ENCODE measurements at places on chromosomes 12 and 14.
A peak's percentile ranks its signal among the peaks of the same experiment; 100 is the strongest.

- peak; percentile 36 for DNase-seq
Observed at GRCh38 chr12:110102255-110102654, 21.9 kb upstream of the IFT81 start.

DNA sequence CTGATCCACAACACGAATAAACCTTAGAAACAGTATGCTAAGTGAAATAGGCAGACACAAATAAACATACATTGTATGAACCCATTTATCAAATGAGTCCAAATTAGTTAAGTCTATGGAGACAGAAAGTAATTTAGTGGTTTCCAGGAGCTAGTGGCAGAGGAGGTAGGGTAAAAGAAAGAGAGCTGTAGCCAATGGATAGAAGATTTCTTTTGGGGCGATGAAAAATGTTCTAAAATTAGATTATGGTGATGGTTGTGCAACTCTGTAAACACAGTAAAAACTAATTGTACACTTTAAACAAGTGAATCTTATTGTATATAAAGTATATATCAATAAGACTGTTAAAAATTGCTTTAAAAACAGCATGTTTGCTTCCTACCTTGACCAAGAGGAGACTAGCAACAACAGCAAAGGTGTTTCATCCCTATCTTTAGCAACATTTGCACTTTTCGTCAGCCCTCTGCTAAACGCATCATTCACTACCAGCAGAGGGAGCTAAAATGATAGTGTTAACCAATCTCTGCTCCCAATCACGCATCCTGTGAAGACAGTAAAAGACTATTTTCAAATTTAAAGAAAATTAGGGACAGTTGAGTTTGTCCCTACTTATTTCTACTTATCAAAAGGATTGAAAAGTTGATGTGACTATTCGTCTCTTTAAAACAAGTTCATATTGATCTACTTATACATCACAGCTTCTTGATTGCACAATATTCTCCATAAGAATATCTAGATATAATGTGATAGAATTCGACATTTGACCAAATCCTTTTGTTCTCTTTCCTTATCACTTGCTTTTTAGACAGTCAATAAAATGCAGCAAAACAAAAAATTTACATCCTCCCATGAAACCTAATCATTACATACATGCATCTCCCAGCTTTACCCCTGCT, 24.0 kb upstream of the LGR5 start:
- peak; percentile 35 for DNase-seq

- DNase-seq, result no peak
Observed at GRCh38 chr14:99188731-99189191, 83.2 kb downstream of the BCL11B start.

DNA sequence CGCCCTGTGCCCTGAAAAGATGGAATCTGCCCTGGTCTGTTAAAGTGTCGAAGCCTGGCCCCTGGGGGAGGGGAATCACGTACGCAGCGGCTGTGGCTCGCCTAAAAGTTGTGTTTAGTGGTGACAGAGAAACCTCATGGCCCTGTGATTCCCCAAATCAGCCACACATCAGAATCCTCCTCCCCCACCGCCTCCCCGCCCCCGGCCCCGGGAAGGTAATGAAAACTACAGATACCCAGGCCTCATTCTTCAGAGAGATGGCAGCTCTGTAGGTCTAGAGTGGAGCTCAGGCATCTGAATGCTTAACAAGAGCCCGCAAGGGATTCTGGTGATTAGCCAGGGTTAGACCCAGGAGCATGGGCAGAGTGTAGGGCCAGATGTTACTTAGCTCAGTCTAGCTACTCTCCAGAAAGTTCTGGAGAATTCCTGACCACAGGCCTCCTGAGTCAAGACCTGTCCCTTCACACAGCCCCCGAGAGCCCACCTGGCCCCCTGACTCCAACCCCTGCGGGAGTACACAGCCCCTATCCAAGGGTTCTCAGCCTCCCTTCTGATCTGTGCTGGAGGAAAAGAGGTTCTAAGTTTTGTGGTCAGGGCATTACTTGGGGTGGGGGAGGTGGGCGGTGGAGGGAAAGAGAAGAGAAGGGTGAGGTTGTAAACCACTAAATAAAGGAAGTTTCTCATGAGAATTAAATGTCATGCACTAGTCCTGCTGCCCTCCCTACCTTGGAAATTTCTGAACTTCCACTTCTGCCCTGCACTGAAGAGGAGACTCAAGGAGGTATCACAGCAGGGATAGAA, 114.8 kb downstream of the PLXNC1 start:
- DNase-seq, result no peak

- DNase-seq, result no peak
Observed at GRCh38 chr14:20334017-20334416, 938 bp upstream of the CCNB1IP1 start.

DNA sequence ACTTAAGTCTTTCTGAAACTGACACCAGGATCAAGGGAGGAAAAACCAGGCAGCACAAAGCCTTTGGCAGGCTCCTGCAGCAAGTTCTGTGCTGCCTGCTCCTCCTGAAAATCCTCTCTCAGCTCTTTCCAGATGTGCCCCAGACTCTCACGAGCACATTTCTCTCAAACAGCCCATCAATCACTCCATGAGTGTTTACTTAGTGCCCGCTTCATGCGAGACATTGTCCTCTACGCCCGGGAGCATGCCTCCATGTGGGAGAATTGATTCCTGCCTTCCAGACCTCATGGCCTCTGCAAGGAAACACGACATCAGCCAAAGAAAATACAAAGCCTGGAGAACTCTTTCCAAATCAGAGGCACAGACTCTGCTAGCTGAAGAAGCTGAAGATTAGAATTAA, 46.5 kb upstream of the TSPAN11 start:
- no peak for DNase-seq

DNA sequence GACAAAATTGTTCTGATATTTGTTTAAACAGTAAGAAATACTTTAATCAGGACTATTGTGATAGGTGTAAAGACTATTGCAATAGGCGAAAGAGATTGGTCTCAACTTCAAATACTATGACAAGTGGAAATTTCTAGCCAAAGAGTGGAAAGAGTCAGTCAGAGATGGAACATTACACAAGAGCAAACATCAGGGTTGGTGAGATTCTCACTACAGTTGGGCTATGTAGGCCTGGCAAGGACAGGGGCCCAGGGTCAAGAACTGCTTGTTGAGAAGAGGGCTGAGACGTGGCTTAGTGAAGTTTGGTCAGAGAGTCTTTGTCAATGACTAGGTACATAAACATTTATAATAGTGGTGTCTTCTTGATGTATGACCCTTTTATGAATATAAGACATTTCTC, 19.4 kb downstream of the CAND1 start:
- no peak for DNase-seq

GRCh38 chr14:21415329-21415728, 31.5 kb upstream of the SUPT16H start:
- DNase-seq, result no peak

- no peak for DNase-seq
Observed at GRCh38 chr12:17062267-17063036, 456.5 kb upstream of the LMO3 start.

DNA sequence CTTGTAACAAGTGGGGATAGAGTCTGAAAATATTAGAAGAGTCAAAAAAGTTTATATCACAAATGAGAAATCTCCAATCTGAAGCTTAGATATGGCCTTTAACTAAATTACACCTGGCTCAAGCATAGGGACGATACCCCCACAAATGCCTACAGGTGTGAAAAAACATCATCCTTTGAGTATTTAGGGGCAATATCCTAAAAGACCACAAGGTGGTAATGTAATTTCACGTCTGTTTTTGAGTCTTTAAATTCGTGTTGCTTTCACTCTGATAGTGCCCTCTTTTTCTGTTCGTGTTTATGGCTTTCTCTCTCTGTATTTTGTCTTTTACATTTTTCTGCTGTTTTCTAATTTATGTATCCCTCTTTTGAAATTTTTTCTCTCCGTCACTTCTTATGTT, 84.3 kb downstream of the ETNK1 start:
- no peak for DNase-seq

Measured in neural crest cell (in vitro differentiated cells).